Cardiac septum (tissue), 1 donor: ENCODE measurements at places on chromosomes 11 and 22. TPM values are rescaled to one million over a fixed set of nuclear protein-coding genes. Genes with fewer than 3 reads are reported as not detected.

- no peak for DNase-seq
Measured at GRCh38 chr11:86993031-86993430, 37.8 kb upstream of the FZD4 start.

- no peak for DNase-seq
Measured at GRCh38 chr11:33500332-33500731, 200.3 kb downstream of the C11orf91 start.

SYT7 gene
- total RNA-seq: 9.3 TPM

DNA sequence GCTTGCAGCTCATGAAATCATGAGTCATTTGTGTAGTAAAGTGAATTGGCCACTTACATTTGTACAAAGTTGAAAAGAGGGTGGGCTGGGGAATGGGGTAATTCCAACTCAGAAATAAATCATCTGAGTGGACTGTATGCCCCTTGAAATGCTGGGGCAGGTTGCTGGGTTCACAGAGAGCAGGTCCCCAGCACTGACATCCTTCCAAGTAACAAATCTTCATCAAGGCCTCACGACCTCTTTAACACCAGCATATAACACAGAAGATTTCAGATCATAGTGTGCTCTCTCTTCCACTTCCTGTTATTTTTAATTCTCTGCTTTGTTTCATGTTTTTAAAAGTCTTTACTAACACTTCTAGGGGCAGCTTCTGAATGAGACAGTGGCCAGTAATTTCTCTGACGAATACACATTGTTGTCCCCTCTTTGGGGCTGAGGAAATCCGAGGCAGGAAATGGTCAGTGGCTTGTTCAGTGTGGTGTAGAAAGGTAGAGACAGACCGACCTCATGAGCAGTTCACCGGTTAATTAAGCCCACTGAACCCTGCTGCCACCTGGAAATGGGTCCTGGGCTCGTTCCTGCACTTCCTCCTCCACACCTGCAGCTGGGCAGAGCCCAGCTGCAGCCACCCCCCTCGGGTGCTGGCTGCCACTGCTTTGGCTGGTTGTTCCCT is 127.7 kb downstream of the MAML2 start:
- no peak for DNase-seq

DNA sequence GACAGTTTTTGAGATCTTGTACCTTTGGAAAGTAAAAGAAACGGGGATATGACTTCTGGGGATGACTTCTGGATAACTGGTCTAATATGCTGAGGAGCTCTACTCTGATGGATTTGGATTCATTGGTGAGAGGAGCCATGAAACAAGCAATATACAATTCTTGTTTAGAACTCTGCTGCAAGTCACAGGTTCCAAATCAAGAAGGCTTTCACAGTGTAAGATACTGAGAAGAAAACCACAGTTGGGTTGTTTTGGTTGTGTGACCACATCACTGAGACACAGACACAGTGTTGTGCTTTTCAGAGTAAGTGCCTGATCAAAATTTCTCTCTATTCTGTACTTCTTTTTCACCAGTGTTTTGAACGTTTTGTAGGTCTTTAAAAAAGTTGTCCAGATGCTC is 13.1 kb upstream of the UCP2 start:
- no peak for DNase-seq

ANKK1 gene
- total RNA-seq: 0.16 TPM

DNA sequence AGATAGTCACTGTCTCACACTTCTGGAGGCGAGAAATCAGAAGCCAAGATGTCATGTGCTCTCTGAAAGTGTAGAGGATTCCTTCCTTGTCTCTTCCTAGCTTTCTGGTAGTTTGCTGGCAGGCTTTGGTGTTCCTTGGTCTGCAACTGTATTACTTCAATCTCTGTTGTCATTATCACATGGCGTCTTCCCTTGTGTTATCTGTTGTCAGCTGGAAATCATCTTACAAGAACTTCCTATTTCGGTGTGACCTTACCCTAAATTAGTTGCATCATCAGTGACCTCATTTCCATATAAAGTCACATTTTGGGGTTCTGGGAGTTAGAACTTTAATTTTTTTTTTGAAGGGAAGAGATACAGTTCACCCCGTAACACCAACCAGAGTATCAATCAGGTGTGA is 3.3 kb upstream of the LIN7C start:
- DNase-seq: no peak

- DNase-seq: no peak
Measured at GRCh38 chr22:44063462-44064371, 39.6 kb downstream of the PARVB start.

GRCh38 chr11:19574916-19575315 is 137.7 kb upstream of the NAV2 start:
- DNase-seq: no peak

TREH gene
- total RNA-seq: not detected

GRCh38 chr11:60680455-60681119 is 18.8 kb upstream of the MS4A8 start:
- no peak for DNase-seq

GRCh38 chr11:73072935-73073481 is 69.1 kb downstream of the FCHSD2 start:
- DNase-seq: no peak

PRG3 gene
- not detected for total RNA-seq

GRCh38 chr22:28857288-28857687 is 26.1 kb upstream of the ZNRF3 start:
- no peak for DNase-seq

DNA sequence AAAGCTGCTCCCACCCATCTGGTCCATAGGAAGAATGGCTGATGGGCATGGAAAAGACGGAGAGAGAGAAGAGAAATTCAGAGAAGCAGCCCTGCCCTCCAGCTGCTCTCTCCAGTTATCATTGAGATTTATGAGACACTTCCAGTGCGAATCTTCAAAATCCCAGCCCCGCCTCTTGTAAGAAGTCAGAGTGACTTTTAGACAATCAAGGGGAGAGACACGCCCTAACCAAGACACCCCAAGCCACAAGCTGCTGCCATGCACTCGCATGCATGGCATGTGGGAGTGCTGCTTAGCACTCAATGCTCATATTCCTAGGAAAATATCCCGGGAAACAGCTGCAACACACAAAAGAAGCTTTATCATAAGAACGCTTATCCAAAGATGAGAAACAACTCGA is 110.6 kb upstream of the BID start:
- DNase-seq: no peak

DNA sequence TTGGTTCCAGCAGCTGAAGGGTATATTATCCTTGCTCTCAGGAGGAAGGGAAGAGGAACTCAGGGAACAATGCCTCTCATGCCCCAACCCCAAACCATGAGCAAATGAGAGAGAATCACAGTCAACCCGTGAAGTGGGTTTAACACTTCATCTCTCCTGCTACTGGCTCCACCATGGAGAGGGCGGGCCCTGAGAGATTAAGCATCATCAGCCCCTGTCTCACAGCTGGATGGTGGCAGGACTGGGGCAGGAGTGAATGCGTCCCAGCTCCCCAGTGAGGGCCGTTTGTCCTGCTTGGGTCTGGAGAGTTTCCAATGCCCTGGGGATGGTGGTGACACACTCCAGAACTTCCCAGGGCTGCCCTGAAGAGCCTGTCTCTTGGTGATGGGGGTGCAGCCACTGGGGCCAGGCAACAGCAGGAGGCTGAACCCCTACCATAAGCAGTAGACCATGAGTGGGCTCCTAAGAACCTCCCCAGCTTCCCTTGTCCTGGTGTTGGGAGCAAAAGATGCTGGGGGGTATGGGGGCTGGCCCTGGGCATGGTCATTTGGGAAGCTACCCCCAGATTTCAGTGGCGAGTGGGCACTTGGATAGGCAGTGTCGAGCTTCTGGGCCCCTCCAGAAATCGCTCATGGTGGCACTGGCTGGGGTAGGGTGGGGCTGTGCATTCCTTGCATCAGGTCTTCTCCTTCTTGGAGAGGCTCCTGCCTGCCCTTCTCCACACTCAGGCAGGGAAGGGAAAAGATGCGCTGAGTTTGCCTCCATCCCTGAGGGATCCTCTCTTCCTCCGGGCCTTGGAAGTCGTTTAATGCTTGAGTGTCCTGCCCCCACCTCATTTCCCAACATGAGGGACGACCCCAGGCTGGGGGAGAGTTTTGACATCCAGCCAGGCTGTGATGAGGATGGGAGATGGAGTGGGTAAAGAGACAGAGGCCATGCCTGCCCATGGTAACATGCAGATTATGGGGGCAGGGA is 157.5 kb downstream of the ST3GAL4 start:
- DNase-seq: no peak

KCNE3 gene
- total RNA-seq: 2.1 TPM

SAA2 gene
- 0.48 TPM for total RNA-seq

SLC6A5 gene
- total RNA-seq: not detected

PDGFB gene
- total RNA-seq: 21.2 TPM

DNA sequence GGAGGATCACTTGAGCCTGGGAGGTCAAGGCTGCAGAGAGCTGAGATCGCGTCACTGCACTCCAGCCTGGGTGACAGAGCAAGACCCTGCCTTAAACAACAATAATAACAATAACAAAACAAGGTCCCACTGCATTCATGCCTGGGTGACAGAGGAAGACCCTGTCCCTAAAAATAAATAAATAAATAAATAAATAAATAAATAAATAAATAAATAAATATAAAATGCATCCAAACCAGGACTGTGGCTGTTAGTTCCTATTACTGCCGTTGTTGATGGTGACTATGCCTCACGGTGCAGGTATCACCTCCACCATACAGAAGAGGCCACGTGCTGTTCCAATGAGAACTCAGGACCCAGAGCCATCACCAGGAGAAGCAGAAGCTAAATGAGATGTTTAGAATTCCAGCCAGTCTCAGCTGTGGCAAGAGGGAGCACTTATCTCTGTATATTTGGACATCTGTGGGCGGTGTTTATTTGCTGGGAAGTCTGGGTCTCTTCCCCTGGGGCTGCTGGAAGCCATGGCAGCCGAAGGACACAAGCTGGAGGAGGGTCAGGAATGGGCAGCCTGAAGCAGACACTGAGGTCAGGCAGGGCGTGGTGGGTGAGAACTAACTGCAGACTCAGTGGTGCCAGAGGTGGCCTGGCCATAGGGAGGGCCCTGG is 21.6 kb downstream of the C11orf86 start:
- DNase-seq: no peak

- DNase-seq: no peak
Measured at GRCh38 chr11:126595560-126595959, 240.1 kb downstream of the ST3GAL4 start.

DNA sequence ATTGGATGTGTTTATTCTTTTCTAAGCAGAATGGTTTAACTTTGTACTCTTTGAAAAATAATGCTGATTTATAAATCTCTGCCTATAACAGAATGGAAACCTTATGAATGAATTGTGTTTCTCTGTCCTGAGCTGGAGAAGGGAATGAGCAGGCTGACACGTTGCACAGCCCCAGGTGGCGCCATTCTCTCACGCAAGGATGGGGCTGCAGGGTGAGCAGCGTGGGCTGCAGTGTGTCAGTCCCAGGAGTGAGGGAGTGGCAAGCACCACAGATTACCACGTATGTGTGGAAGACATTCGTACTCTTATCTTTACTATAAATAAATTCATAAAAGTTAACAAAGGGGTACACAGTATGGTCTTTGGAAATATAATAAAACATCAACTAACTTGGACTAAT is 33.4 kb downstream of the FDX1 start:
- no peak for DNase-seq

- no peak for DNase-seq
Measured at GRCh38 chr11:33877038-33877437, 14.8 kb downstream of the LMO2 start.

GRCh38 chr11:26995701-26996460 is 2.0 kb downstream of the FIBIN start:
- no peak for DNase-seq

RFPL3 gene
- total RNA-seq: not detected

DNA sequence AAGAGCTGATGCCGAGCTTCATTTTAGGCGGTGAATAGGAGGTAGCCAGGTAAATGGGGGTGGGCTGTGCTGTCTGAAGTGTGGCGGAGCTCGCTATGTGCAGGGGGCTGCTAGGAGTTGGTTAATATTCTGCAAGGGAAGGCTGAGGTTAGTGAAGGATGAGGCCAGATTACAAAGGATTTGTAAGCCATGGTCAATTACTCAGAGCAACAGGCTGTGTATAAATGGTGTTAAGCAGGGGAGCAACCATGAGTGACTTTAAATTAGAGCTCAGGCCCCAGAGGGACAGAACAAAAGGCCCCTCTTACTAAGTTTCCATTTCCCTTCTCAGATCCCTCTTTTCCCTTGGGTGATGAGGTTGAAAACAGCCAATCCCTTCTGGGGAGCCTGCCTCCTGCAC is 7.3 kb upstream of the MCAM start:
- no peak for DNase-seq

DNA sequence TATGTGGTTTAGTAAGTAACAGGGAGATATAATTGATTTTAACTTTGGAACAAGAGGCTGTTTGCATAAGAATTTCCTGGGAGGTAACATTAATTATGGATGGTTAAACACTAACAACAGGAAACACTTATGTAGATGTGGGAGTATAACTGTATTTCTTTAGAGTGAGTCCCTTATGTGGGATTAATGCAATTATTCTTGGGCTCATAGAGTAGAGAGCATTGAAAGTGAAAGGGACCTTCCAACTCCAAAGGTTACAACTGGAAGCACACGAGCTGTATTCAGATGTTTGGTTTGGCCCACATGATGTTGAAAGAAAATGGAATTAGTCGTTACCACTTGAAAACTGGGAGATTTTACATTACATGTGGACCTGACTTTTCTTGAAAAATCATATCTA is 53.5 kb downstream of the BBOX1 start:
- no peak for DNase-seq

GRM5 gene
- 0.13 TPM for total RNA-seq

TMEM191B gene
- 0.62 TPM for total RNA-seq

- DNase-seq: no peak
Measured at GRCh38 chr11:122304306-122304705, 188.3 kb upstream of the BLID start.

RAB36 gene
- 0.70 TPM for total RNA-seq

DNA sequence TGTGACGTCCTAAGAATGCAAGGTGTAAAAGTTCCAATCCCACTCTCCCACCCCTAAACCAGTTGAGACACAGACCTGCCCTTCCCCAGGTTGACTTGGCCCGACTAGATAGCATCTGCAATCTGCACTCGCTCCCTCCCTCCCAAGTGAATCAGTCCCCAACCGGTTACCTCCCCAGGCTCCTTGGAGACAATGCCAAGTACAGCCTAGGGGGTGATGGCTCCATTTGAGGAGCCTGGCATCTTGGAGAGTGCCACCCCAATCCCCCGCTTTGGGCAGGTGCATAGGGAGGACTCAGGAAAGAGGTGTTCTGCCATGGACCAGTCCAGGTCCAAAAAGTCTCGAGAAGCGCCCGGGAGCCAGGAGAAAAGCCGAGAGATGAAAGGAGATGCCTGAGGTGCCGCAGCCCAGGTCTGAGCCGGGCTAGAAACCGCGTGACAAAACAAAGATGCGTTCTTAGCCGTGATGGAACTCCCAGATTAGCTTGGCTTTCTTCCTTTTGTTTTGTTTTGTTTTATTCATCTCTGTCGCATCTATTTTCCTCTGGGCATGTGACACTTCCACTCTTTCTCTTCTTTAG is 18.7 kb upstream of the SNX32 start:
- no peak for DNase-seq
